ENCODE measurements at places on chromosomes 16 and 17.

DNA sequence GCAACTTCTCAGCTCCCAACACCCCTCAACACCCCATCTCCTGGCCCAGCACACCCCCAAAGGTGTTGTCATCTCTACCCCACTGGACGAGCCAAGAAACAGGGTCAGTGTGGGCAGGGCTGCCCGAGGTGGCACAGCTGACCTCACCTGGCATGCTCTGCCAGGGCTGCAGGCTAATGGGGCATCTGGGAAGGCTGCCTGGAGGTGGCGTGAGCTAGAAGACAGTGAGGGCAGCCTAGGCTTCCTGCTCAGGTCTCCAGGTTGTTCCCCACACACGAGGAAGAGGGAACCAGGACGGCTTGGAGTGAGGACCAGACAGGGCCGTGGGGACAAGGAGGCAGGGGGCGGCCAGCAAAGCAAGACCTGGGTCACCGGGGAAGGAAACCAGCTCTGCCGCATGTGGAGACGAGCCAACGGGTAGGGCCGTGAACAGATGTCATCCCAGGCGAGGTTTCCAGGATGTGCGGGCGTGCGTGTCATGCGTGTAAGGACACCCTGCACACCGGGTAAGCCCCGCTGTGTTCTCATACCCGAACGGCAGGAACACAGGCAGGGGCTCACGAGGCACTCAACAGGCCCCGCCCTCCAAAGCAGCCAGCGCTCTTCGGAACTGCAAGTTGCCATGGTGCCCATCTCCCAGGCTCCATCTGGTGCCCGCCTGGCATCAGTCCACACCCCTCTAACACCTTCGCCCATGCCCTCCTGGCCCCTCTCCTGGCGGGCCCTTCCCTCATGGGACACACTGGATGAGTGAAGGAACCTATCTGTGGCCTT lies 29.6 kb upstream of the PVALEF start:
- no peak for DNase-seq

- no peak for DNase-seq
Observed at GRCh38 chr16:85321509-85322271, 209.4 kb upstream of the CIBAR2 start.

GRCh38 chr17:79834565-79835469 lies 4.4 kb downstream of the CBX4 start:
- no peak for DNase-seq

- DNase-seq: no peak
Observed at GRCh38 chr17:79095345-79096055, 20.9 kb downstream of the ENGASE start.

GRCh38 chr17:80263253-80264204 lies 2.9 kb downstream of the RNF213 start:
- peak; percentile 85 for DNase-seq

- no peak for DNase-seq
Observed at GRCh38 chr17:37062021-37062420, 113.3 kb downstream of the AATF start.

- DNase-seq: no peak
Observed at GRCh38 chr16:10652730-10653590, 41.8 kb downstream of the TEKT5 start.

DNA sequence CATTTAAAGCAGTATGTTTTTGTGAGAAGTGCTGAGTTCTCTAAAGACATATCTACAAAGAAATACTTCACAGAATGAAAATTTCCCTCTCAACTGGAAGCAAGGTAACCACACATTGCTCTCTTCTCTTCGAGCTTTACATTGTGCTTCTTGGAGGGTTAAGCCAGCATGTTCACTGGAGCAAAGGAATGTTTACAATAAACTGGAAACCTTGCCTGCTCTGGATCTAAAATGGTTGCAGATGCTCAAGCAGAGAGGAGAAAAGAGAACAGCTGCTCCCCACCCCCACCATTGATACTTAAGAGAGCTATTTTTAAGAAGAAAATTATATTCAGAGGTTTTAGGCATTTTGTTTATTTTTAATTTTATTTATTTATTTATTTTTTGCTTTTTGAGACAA lies 213.1 kb downstream of the CEP112 start:
- no peak for DNase-seq

- DNase-seq: peak; percentile 93
Observed at GRCh38 chr16:17342031-17342430, 128.7 kb downstream of the XYLT1 start.

DNA sequence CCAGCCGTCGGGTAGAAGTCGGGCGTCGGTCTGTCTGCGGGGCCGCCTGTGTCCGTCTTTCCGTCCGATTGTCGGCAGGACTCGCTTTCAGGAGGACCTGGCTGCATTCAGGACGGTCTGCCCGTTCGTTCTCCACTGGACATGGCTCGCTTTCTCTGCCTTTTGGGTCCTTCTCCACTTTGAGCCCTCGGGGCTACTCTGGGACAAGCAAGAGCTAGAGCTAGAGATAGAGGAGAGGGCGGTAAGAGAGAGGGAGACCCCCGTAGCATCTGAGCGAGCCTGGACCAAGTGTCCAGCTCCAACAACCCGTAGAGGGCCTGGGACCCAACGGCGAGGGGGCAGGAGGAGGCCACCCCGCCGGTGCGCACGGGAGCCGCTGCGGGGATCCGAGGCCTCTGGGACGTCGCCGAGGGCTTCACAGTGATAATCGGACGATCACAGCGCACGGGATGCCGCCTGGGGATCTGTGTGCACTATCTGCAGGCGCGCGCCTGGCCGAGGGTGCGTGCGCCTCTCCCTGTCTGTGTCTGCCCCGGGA lies 4.5 kb downstream of the TBX4 start:
- DNase-seq: no peak

DNA sequence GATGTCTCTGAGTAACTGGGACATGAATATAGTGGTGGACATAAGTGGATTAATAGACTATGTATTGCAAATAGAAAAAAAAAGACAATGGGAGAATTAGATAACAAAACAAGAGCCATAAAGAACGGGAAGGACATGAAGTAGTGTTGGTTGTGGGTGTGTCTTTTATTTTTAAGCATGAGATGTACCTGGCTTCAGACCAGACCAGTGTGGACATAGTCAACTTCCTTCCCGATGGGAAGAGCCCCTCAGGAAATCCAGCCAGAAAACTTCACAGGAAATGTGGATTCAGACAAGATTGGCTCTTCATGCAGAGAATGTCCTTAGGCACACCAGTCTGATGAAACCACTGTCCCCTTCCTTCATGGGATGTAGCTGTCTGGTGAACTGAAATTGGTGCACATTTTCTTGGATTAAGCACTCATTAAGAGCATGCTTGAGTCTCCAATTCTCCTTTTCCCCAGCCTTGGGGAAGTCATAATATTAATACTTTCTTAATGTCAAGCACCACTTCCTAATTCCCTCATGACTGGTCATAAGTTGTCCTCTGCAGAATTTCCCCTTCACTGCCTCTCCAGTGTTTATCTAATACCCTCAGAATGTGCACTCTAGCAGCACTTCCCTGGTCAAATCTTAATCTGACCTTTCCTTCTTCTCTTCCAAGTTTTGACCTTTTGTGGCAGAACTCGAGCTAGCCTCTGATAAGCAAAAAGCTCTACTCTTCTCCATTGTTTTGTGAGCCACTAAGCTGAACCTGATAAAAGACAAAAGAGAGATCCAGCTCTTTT lies 350.6 kb upstream of the MAF start:
- DNase-seq: no peak

Measured in MV-4-11 (cell line).